Activated CD4-positive, alpha-beta memory T cell treated with anti-CD3 and anti-CD28 coated beads for 36 hours (primary cell): ENCODE measurements at places on chromosomes 2 and 18.

DNA sequence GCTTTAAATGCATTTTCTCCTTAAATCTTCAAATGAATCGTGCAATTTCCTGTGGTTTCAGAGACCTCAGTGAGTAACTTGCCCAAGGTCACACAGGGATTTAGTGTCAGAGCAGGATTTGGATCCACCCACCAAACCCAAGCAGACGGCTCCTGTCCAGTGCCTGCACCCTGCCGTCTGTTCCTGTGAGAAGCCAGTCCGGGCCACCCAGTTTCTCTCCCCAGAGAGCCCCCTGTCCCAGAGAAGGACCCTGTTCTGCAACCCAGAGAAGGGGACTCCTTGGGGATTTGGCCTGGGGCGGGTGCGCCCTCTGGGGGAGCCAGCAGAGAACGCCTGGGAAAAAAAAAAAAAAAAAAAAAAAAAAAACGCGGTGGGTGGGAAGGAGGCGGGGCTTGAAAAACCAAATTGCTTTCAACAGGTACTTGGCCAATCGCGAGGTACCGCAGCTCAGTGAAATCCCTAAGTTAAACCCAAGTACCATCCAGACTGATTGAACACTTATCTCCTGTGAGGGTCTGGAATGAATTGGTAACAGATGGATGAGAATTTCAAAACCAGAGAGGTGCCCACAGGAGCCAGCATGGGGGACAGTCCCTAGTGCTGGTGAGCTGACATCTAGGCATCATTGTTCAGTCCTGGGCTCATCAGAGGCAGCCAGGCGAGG is 30.9 kb upstream of the REEP1 start:
- DNase-seq, result peak; percentile 54

GRCh38 chr2:96702098-96702785 is 37.6 kb downstream of the LMAN2L start:
- DNase-seq, result peak; percentile 0

GRCh38 chr2:100522430-100522829 is 40.4 kb upstream of the PDCL3 start:
- DNase-seq, result no peak

DNA sequence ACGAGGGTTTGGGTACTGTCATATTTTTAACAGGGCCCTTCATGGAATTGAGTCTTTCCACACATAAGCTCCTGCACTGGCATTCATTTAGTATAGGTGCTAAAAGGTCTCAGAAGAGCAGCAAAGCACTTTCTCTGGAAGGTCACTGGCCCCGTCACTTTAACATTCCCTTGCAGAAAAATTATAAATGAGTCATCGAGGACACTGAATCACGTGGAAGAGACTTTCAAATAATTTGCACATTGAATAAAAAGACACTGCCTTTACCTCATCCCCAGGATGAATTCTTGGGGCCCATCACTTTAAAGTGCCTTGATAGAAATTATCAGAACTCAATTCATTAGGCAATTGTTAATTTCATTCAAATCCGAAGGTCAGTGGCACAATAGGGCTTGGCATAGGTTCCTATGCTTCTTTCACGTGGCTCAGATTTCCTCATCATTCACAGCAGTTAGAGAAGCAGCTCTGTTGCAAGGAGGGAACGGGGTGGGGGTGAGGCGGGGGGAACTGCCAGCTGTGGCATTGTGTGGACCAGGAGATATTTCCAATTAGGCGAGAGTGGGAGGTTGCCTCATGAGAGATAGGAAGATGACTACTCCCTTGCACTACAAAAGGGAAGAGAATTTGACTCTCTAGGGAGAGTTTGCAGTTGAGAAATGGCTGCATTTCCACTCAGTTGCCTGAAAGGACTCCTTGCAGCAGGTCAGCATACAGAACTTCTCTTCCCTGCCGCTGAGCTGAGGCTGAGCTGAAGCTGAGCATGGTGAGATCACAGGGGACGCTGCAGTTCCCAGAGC is 86.3 kb upstream of the NPAS2 start:
- no peak for DNase-seq

- DNase-seq, result no peak
These were observed at the start of gene SRD5A2 for GRCh38 chr2:31580321-31581117. TSS of gene SRD5A2 (minus strand) at chr2:31580938. CDS start at chr2:31580900, 38 bp downstream.

DNA sequence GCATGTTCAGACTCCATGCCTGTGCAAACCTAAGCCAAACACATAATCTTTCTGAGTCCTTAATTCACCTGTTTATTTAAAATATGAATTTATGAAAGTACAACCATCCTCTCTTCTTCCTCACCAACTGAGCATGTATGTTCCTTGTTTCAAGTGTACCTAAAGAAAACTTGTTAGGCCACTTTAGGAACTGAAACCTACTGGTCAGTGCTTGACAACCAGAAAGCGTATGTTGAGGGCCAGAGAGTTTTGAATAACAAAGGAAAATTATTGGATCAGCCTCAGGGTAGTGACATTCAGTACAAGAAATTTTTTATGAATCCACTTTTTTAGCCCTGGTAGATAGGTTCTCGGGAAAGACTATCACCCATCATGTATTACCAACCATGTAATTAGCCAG is 847.6 kb upstream of the CELF4 start:
- DNase-seq, result no peak

DNA sequence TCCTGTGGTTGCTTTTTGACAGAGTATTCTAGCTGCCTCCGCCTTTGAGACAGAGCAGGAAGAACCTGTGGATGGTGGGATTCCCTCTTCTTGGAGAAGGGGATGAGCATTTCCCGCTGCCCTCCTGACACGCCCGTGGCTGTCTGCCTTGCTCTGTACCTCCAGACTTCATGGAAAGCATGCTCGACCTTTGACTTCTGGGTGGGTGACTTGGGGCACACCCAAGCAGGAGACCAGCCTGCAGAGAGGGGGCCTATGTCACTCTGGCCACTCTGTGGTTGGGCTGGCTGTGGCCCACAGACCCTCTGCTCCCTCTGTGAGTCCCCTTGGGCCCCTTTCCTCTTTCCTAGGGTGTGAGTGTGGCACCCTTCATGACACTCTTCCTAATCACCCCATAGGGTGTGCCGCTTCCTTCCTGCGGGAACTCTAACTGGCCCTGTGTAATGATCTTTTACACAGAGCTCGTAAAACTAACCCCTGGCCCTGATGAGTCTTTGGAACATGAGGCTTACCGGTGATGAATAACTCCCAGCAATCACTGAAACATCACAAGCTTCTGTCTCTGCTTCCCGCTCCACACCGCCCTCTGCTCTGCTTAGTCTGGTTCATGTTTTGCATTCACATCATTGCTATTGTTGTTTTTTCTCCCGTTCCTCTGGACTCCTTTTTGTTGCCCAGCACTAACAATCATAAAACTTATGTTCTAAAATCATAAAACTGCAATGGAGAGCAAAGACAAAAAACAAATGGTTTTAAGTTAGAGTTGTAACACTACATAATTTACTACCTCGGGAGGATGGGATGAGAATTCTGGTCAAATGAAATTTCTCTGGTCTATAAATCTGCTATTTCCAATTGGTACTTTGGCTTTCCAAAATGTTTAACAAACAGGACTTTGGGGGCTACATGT is 101.1 kb downstream of the SH3YL1 start:
- no peak for DNase-seq

DNA sequence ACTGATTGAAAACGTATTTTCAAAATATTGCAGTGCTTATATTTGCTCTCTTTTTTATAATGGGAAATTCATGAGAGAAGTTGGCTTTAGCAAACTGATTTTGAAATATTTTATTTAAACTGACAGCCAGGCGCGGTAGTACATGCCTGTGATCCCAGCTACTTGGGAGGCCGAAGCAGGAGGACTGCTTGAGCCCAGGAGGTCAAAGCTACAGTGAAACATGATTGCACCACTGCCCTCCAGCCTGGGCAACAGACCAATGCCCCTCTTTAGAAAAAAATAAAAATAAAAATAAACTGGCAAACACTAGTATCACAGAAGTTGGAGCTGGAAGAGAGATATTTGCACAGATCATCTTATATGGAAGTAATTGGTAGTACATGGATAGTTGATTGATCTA is 20.7 kb downstream of the ZBTB7C start:
- DNase-seq, result no peak

- DNase-seq, result no peak
These were observed 192.5 kb upstream of the FOSL2 start for GRCh38 chr2:28199995-28200679.

GRCh38 chr2:201122276-201122675 is 6.3 kb downstream of the CFLAR start:
- DNase-seq, result no peak

DNA sequence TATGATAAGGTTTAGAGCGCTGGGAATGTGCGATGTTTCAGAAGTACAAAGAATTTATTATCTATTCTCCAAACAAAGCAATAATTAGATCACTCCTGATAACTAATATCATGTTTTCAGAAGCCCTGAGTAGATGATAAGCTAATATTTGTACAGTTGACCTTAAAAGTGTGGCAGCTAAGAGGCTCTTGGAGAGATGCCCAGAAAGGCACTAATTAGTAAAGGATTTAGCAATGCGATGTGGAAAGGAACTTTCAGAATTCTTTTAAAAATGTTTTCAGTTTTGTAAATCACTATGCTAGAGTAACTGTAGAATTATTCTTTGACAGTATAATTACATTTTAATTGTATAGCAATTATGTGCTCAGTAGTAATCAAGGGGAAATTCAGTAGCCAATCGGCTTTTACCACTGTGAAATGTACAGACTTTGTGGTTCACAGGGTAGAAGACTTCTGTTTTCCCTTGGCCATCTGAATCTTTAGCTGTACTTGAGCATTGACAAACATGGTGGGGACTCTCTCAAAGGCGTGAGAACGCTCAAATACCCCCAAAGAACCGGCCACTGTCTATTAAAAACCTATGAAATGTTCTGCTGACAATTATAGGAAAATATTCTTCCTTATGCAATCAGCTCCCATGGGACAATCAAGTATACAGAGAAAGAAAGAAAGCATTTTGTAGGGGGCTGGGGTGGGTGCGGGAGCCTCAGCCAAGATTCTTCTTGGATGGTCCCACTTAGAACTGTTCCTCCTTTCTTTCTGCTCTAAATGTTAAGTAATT is 262.8 kb upstream of the AGAP1 start:
- no peak for DNase-seq

DNA sequence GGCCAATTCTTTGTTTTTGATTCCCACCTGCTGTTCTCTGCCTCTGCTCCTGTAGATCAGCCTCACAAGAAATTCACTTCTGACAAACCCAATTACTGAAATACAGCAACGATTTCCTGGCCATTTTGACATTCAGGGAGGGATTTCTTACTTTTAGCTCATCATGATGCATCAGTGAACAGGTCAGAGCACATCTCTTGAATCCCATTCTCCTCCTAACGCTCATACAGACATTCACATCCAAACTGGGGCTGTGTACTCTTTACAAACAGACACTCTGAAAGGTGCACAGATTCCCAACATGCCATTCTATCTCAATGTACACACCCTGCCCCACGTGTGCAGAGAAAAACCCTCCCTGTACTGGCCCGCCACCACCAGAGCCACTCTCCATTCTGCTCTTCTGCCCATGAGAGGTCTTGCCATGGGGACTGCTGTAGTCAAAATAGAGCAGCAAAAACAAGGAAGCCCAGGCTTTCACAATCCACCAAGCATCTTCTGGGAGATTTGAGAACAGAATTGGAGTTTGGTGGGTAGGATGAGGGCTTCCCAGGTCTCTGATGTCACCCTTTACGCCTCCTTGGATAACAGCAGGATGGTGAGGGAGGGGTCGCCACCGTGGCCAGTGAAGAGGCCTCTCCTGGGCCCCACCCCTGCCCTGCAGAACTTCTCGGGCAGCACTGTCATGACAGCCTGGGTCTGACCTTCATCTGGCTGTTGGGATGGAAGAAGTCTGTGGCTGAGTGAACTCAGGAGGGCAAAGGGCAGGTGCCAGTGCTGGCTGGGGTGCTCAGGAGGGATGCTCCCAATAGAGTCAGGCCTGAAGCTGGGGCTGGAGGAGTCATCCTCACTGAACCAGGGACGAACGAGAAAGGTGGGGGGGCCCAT is 41.9 kb upstream of the ZFP36L2 start:
- no peak for DNase-seq

DNA sequence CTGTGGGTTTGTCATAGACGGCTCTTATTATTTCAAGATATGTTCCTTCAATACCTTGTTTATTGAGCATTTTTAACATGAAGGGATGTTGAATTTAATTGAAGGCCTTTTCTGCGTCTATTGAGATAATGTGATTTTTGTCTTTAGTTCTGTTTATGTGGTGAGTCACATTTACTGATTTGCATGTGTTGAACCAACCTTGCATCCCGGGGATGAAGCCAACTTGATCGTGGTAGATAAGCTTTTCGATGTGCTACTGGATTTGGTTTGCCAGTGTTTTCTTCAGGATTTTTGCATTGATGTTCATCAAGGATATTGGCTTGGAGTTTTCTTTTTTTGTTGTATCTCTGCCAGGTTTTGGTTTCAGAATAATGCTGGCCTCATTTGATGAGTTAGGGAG is 60.5 kb downstream of the GTF3C3 start:
- DNase-seq, result no peak

GRCh38 chr2:165440367-165440766 is 29.1 kb upstream of the CSRNP3 start:
- DNase-seq, result no peak

DNA sequence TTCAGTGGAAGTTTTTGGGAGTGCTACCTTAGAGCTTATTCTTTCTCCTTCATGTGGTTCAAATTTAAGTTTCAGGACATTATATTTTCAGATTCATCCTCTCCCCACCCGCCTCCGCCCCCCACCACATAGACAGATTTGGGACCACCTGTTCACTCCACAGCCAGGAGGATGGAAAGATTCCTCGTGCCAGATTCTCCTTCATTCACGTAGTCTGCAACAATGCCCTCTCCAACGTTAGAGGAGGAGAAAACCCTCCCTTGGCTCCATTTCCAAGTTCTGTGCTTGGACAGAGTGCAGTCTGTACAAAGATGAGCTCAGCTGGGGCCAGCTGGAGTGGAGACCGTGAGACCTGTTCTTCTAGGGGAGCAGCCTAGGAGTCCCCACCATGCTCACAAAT is 26.2 kb downstream of the POU3F3 start:
- no peak for DNase-seq
